ENCODE measurements at places on chromosomes 12 and 14.
A peak's percentile ranks its signal among the peaks of the same experiment; 100 is the strongest.

- DNase-seq = no peak
Observed at GRCh38 chr14:33452995-33453394, 497.9 kb downstream of the EGLN3 start.

GRCh38 chr12:51028126-51028812, 2.1 kb upstream of the SLC11A2 start:
- no peak for DNase-seq

DNA sequence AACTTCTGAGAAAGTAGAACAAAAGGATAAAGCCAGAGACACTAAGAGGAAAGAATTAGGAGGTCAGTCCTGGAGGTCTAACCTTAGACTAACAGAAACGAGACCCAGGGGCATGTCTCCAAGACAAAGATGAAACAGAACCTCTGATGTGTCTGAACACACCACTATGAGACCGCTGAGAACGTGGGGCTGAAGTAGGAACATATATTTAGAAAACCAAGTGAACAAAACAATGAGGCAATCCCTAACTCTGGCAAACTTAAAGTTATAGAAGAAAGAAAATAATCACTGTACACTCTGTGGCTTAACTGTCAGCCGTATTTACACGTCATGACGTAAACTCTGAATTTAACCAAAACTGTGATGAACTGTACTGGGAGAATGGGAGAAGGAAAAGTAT, 17.9 kb downstream of the KCTD10 start:
- no peak for DNase-seq

DNA sequence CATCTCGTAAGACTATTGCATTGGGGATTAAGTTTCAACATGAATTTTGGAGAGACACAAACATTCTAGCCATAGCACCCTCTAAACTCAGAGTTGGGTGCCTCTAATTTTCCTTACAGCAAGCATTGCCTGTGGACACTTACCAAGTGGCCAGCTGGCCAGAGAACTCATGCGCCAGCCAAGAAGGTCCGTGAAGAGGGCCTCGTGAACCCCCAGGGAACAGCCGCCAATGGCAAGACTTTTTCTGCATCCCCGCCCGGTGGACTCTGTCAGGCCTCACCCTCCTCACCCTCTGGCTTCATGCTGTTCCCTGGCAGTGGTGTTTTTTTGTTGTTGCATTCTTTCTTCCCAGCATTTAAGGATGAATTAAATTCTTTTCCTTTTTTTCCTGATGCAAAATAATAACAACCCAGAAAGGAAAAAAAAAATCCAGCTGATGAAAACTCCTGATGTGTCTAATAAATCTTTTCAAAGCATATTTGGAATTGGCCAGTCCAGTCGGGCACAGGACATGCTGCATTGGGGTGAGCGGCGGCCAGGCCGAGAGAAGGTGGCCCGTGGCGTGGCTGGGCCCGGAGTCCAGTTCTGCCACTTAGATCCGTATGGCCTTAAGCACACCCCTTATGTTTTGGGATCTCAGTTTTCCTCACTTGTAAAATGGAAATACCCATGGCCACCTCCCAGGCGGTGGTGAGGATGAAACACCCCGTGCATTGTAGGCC, 191.9 kb upstream of the DIO3 start:
- DNase-seq = no peak

DNA sequence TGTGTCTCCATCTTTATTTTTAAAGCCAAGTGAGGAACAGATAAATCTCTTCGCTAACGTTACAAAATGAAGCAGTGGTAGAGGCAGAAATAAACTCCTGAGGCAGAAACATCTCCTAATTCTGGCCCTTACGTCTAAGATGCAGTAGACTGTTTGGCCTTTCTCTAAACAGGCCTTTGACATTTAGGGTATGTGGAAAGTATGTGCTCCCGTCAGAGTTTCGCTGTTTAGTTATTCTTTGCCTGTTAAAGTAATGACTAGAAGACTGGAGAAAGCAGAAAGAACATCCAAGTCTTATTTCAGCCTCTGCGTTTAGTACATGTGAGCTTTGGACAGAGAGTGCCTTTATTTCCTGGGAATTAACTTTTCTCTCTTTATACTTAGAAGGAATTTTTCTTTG, 216.6 kb downstream of the RAD51B start:
- DNase-seq = no peak

DNA sequence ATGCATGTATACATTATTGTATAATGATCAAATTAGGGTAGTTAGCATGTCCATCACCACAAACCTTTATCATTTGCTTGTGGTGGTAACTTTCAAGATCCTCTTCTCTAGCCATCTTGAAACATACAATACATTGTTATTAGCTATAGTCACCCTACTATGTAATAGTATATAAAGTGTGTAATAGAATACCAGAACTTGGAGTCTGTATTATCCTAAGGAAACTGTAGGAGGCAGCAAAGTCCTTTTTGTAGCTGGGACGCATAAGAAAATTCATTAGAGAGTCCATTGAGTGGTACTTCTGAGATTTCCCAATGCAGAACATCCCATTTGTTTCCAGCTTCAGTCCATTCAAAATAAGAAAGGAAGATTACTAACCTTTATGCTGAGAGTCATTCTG, 325.9 kb upstream of the LRFN5 start:
- DNase-seq = no peak

DNA sequence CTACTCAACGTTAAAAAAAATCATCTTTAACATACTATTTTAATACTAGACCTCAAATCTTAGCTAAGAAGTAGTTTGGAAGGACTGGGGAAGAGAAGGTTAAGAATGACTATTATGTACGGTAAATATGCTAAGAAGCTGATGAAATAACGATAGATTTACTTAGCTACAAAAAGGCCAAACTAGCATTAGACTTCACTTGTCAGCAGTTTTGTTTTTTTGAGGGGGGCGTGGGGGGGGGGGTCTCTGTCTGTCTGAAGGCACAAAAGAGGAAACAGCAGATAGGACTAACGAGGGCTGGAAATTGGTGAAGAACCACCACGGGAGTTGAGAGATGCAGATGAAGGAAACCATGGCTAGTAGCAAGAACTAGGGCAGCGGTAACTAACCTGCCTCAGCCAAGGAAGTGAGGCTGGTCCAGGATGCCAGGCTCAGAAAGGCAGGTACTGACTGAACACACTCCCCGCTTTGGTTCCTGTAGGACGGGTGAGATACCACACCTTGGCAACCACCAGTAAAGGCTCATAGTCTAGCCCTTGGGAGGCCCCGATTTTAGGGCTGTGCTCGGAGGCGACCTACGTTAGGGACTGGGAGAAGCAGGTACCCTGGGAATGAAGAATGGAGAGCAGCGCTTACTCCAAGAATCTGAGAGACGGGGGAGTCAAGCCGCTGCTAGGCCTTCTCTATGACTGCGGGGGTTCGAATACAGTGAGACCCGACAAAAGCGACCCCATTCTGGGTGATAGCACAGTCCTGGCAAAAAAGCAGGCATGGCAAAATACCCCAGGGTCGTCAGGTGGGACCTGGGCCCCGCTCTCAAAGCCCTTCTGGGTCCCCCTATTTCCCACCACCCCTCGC, 675 bp downstream of the NEDD8 start:
- DNase-seq = no peak

DNA sequence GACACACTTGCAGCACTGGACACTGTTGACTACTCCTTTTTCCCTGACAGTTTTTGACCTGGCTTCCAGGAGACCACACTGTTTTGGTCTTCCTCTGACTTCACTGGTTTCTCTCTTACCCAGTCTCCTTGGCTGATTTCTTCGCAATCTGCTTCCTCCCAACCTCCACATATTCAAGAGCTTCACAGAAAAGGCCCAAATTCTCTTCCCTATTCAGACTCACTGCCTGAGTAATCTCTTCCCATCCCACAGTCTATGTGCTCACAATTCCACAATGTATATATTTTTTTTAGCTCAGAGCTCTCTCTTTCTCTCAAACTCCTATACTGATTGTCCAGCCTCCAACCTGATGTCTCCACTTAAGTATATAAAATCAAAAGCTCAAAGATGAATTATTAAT, 115.4 kb downstream of the SINHCAF start:
- DNase-seq = no peak

DNA sequence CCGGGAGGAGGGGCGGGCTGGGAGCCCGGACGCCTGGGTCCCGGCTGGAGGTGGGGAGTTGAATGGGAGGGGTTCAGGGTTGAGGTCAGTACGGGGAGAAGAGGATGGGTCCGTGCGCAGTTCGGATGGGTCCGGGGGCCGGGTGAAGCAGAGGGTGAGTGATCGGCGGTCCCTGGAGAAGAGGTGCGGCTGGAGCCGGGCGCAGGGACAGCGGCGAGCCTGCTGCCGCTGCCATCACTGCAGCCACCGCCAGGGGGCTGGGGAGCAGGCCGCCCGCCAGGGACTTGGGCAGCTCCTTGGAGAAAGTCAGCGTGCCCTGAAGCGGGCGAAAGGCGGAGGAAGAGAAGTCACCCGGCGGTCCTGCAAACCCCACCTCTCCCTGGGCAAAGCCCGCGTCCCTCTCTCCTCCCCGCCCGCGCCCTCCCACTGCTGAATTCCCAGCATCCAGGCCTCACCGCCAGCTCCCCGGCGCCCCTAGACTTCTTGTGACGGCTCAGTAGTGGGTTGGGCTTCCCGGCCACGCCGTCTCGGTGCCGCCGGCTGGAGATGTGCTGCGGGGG, 6.0 kb upstream of the GPR84 start:
- peak; percentile 67 for DNase-seq

DNA sequence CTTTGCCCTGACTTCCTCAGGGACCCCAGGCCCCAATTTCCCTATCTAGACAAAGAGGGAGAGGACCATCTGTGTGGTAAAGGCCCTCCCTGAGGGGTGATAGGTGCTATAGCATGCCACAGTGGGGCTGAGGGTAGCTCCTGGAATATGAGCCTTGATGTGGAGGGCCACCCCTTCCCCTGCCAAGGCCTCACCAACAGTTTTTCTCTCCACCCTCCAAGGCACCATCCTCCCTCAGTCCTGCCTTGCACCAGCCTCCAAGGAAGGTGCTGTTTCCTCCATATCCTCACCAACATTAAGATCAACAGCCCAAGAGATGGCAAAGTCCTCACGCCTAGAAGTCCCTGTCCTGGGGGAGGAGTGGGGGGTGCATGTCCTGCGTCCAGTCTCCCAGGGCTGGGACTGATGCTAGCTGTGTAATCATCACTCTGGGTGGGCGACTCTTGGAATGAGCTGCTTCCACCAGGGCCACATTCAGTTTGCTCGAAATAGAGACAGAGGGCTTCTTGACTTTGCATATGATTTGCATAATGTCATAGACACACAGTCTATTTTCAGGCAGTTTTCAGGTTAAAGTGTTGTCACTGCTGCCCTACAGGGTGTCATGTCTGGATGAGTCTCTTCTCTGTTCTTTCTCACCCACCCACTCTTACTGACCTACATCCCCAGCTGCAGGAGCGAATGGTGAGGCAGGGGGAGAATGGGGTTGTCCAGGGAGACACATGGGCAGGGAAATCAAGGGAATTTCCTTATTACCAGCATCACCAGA, 17.4 kb downstream of the ACVRL1 start:
- no peak for DNase-seq

GRCh38 chr14:52003324-52003723, 14.0 kb downstream of the RTRAF start:
- DNase-seq = no peak

- no peak for DNase-seq
Observed at GRCh38 chr12:110972866-110973265, 52.5 kb upstream of the MYL2 start.

DNA sequence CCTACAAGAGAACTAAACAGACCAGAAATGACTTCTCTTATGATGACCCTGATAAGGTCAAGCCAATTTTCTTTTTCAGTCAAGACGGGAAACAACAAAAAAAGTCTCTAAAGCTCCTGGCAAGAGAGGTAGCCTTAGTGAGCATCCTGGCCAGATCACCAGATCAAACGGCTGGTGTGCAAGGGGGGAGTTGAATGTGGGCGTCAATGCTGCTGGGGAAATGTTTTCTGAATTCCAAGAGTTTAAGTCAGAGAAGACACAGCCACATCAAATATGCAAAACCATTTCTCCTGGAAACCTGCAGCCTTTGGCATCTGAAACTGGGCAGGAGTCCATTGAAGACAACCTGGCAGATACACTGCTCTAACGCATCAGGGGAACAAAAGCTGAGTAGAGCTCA, 16.0 kb upstream of the SELPLG start:
- DNase-seq = no peak

GRCh38 chr12:130456375-130457199, 118.9 kb downstream of the PIWIL1 start:
- peak; percentile 58 for DNase-seq

- no peak for DNase-seq
Observed at GRCh38 chr12:53105712-53106439, 2.6 kb downstream of the SOAT2 start.
